NCI-H524 treated with DMSO at 0.1 percent for 48 hours (cell line): ENCODE measurements at places on chromosomes 4 and X.

DNA sequence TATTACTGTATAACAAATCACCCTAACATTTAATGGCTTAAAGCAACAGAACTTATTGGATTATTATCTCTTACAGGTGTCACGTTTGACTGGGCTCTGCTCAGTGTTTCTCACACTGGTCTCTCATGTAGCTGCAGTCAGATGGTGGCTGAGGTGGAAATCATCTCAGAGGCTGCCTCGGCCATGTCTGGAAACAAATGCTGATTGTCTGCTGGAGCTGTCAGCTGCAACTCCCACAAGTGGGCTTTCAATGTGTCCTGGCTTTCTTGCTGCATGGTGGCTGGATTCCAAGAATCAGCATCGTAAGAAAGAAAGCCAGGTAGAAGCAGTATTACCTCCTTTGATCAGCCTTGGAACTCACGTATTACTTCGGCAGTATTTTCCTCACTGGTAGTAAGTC is 277.6 kb downstream of the SPANXN1 start:
- DNase-seq, result no peak

DNA sequence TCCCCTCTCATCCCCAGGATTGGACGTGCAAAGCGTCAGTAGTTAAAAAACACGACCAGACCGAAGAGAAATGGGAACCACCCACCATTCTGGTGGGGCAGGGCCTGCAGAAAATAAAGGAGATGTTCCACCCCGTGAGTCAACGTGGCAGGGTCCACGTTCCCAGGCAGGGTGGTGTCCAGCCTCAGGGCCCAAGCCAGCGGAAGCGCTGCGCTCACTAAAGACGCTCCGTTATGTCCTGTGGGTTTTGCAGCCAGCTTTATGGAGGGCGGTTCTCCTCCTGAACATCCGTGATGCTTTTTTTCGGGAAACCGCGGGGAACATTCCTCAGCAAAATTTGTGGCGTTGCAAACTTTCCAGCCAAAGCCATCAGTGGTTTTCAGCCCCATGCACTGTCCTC is 93.4 kb upstream of the SHOX start:
- DNase-seq, result no peak

GRCh38 chr4:150167054-150167453 is 88.8 kb downstream of the DCLK2 start:
- DNase-seq, result no peak

GRCh38 chr4:87521757-87522374 is 7.3 kb downstream of the SPARCL1 start:
- peak; percentile 10 for DNase-seq

DNA sequence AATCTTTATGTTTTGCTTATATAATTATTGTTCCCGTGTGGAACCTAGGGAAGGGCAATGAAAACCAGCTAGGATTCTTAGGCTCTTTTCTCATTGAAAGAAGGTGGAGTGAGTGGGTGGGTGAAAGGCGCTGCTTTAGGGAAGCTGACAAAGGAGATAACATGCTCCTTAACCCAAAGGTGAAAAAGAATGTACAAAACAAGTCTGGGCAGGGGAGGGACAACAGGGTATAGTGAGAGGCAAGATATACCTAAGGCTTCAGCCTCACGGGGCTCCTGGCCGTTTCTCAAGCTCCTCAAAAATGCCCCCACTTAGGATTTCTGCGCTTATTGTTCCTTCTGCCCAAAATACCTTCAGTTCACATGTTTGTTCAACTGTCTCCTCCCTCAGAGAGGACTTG is 1.8 kb downstream of the SH2D1A start:
- DNase-seq, result no peak

DNA sequence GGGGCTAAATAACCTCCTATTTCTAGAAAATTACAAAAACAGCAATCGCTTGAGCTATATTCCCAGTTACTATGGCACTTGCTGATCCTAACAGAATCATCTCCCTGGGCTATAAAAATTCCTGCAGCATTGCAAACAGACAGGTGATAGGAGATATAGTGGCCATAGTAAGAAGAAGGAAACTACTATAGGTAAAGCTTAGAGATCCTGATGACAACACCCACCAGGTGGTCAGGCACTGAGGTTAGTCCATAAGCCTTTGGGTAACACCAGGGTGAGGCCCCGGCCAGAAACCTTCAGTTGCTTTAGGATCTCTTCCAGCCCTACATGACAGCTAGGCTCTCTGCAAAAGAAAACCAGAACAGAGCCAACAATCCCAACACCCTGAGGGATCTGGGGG is 197.9 kb upstream of the PPP1R2C start:
- no peak for DNase-seq

DNA sequence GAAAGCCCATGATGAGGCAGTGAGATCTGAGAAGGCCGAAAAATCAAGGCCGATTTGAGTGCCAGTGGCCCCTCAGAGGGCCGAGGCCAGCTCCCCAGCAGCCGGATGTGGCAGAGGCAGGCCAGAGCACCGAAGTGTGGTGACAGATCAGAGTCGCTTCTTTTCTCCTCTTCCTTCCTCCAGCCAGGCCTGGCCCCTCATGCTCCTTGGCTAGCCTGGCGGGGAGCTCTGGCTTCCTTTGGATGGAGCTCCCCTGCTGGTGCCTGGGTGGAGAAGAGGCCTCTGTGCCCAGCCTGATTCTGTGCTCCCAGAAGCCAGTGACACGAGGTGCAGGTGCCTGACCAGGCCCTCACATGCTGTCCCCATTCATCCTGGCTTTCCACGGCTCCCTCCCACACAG is 127.2 kb upstream of the PABPC4L start:
- no peak for DNase-seq

- DNase-seq, result no peak
Observed at GRCh38 chrX:1222531-1223241, 10.2 kb upstream of the CRLF2 start.

DNA sequence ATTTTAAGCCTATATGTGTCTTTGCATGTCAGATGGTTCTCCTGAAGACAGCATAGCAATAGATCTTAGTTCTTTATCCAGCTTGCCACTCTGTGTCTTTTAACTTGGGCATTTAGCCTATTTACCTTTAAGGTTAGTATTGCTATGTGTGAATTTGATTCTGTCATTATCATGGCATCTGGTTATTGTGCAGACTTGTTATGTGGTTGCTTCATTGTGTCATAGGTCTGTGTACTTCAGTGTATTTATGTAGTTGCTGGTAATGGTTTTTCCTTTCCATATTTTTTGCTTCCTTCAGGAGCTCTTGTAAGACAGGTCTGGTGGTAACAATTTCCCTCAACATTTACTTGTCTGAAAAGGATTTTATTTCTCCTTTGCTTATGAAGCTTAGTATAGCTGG is 1443.5 kb downstream of the FAM133A start:
- no peak for DNase-seq

GRCh38 chr4:2248044-2248780 is 6.3 kb upstream of the HAUS3 start:
- DNase-seq, result no peak

DNA sequence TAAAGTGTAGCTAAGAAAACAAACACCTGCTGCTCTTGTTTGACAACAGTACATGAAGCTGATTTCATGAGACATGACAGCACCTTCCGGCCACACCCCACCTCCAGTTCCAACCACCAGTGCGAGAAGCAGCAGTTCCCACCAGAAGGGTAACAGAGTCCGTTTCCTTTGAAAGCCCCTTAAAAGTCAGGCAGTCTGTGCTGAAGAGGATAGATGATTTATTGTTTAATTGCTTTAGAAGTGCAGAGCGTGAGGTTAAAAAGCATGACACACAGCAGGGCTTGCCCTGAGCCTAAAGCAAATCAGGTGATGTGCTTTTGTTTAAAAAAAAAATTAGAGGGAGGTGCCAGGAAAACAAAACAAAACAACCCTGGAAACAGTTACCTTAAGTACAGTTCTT is 82.6 kb downstream of the HADH start:
- no peak for DNase-seq

DNA sequence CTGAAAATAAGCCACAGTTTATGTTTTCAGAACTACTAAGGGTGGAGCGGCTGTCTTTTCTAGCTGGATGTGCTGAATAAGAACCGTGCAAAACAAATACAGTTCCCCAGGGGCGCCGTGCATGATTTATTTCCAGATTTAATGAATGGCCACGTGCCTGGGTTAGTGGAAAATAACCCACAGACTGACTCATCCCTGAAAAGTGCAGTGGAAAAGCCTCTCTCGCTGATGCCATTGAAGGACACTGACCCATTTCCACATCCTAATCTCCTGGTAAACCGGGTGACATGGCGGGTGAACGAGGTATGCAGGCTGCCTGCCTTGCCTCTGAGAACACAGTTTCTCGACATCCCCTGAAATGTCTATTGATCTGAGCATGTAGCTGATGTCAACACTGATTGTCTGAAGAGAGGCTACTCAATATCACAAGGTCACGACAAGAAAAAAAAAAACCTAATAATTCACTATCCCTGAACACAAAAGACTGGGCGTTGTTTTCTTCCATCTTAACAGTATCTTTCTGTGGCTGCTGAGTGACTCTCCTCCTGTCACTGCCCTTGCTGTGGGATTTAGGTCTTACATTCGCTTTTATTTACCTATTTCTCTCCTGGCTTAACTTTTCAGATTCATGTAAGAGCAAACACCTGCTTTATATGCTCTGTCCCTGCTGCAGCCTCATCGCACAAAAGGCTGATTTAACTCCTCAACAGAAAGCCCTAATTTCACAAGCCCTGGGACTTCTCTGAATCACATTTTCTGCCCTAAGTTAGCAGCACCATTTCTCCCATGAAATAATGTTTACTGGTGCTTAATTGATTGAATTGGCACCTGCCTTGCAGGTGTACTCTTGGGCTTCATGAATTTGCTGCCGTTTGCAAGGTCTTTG is 76.9 kb upstream of the SCOC start:
- DNase-seq, result no peak

GRCh38 chr4:113919611-113920010 is 59.8 kb downstream of the ARSJ start:
- DNase-seq, result no peak

GRCh38 chr4:172573899-172574298 is 594.7 kb upstream of the GALNT7 start:
- DNase-seq, result no peak

GRCh38 chrX:151359931-151360871 is 36.8 kb upstream of the VMA21 start:
- peak; percentile 0 for DNase-seq
